Activated CD8-positive, alpha-beta T cell treated with anti-CD3 and anti-CD28 coated beads for 36 hours (primary cell): ENCODE measurements at places on chromosomes 4 and X. TPM values are rescaled to one million over a fixed set of nuclear protein-coding genes. Genes with fewer than 3 reads are reported as not detected.

Gene EVC
- 2.0 TPM for total RNA-seq

Gene BEND2
- total RNA-seq, result not detected

Gene SSX4
- not detected for total RNA-seq

GRCh38 chr4:60648774-60649173 is 551.4 kb upstream of the ADGRL3 start:
- no peak for DNase-seq
